ENCODE measurements at places on chromosomes 2 and 18.
A peak's percentile ranks its signal among the peaks of the same experiment; 100 is the strongest.

GRCh38 chr2:28594000-28594331 is 98.1 kb downstream of the PLB1 start:
- DNase-seq, result no peak

GRCh38 chr2:65922030-65922429 is 489.6 kb upstream of the SPRED2 start:
- DNase-seq, result no peak

GRCh38 chr2:210617732-210618330 is 61.4 kb downstream of the CPS1 start:
- no peak for DNase-seq

GRCh38 chr18:23964282-23965238 is 50.0 kb upstream of the TTC39C start:
- peak; percentile 43 for DNase-seq

GRCh38 chr2:223915071-223915470 is 30.1 kb downstream of the WDFY1 start:
- DNase-seq, result no peak

DNA sequence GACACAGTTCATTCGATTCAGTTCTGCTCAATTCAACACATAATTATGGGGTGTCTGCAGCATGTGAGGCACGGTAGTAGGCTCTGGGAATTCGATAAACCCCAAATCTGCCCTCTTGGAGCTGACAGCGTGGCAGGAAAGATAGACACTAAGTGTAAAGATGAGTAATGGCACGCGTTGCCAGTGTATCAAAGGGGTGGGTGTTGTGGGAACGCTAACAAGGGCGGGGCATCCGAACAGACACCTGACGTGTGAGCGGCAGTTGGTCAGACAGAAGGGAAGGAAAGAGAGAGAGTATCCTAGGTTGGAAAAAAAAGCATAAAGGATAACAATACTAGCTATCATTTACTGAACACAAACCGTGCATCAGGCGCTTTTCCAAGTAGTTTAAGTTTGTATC is 125.7 kb upstream of the HAAO start:
- no peak for DNase-seq

- DNase-seq, result no peak
Measured at GRCh38 chr2:119208791-119209203, 14.8 kb upstream of the STEAP3 start.

- no peak for DNase-seq
Measured at GRCh38 chr2:69992310-69993047, 31.0 kb upstream of the ASPRV1 start.

DNA sequence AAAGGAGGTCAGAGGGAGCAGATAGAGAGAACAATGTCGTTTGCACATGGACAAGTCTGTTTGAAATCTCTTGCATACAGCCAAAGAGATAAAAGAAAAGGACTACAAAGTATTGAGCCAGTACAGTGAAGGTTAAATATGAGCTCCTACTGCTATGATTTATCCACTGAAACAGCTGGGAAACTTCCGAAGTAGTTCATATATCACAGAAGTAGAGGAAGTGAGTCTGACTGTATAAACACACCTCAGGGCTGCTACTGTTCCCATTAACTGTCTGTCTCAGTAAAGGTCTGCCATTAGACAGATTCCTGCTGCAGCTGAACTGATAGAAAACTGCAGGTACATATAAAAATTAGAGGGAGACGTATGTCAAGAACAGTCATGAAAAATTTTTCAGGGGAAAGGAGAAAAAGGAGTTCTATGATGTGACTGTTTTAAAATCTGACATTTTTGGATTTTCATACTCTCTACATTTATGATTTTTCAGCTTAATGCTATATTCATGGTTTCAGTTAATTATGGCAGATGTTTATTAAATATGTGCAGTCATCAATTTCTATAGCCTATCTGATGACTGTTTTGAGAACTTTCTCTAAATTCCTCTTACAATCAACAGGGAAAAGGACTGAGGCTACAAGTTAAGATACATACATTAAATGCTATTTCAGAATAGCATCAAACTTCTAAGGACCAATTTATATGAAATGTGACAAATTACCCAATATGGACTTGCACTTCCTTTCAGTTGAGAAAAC is 364.7 kb downstream of the ERBB4 start:
- no peak for DNase-seq

GRCh38 chr2:168895771-168896170 is 5.3 kb upstream of the G6PC2 start:
- DNase-seq, result no peak

- peak; percentile 71 for DNase-seq
Measured at GRCh38 chr18:23071285-23071684, 64.0 kb upstream of the CABLES1 start.

DNA sequence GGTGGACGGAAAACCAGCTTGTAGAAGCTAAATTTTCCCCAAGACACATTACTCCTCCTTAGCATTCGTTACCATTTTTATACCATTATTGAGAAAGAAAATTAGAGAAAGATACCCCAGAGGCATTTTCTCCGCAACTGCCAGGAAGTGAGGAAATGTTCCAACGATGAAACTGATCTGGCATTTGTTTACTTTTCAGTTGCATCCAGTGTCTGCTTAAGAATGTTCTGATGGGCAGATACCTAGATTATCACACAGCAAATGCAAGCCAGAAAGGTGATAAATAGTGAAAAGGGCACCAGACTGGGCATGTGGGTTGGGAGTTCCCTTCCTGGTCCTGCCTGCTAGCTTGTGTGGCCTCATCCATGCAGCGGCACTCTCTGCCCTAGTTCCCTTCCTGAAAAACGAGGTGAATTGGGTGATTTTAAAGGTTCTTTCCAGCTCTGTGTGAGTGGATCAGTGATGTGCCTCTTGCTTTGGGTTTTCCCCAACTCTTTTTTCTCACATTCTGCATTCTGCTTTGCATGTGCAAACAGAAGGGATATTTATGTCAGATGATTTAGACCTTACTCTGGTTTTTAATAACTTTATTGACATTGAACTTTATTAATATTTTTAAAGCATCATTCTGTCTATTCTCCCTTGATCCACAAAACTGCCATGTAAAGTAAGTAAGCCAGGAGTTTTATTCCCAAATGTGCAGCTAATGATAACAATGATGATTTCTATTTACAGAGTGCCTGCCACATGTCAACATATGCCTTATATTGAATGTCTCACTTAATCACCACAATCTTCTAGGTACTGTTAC is 139.6 kb downstream of the INSIG2 start:
- DNase-seq, result no peak

DNA sequence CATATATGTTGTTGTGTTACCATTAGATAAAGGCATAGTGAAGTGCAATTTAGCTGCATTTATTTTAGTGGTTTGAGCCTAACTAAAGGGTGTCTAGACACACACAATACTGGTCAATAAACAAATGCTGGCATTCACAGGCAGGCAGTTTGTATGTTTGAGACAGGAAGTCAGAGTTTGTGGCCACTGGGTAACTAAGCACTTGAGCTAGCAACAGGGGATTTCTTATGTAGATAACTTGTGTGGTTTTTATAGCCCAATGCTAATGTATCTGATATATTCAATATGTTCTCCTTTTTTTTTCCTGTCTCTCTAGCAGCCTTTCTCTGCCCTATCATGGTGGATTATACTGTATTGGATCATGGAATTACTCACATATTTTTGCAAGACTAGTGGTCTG is 38.1 kb downstream of the LRRTM4 start:
- DNase-seq, result no peak

- no peak for DNase-seq
Measured at GRCh38 chr2:161658259-161658658, 34.0 kb downstream of the SLC4A10 start.

All from effector memory CD4-positive, alpha-beta T cell (primary cell).